ENCODE measurements at places on chromosomes 7 and 10.

GRCh38 chr10:102066399-102067088 is 1.4 kb downstream of the HPS6 start:
- DNase-seq: no peak

DNA sequence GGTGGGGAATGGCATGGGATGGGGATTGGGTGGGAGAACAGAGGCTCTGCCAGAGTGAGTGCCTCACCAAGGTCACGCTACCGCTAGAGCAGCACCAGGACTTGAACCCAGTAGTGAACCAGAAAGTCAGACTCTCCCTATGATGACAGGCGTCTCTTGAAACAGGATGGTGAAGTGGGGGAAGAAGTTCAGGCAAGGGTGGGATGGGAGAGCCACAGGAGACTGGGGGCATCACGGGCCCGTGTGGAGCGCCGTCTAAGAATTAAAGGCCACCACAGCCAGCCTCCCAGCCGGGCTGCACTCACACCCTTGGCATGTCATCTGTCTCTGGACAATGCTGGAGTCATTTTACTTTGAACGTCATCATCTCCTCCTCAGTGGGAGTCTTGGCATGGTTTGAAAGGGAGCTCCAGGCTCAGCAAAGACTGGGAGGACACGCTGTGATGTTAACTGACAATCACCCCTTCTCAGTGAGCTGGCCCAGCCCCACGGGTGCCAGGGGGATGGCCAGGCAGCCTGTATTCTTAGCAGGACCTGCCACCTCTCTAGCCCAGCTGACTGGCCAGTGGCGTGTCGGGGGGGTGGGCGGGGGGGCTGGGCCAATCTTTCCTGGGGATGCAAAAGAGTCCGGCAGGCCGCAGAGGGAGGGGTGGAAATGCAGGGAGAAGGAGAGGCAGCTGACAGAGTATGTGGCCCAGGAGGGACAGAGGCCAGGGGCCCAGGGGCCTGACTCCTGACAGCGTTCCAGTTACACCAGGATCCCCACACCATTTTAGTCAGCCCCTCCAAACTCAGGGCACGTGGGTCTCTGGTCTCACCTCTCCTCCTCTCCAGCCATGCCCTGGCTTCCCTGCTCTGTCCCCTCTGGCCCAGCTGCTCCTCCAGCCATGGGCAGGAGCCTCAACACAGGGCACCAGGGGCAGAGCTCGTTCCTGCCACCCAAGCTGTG is 96.2 kb downstream of the VOPP1 start:
- DNase-seq: no peak

- DNase-seq: no peak
Observed at GRCh38 chr10:125768219-125768855, 7.3 kb downstream of the MMP21 start.

- DNase-seq: no peak
Observed at GRCh38 chr7:40733578-40733977, 598.8 kb downstream of the SUGCT start.

- no peak for DNase-seq
Observed at GRCh38 chr10:130339091-130339490, 202.9 kb downstream of the GLRX3 start.

DNA sequence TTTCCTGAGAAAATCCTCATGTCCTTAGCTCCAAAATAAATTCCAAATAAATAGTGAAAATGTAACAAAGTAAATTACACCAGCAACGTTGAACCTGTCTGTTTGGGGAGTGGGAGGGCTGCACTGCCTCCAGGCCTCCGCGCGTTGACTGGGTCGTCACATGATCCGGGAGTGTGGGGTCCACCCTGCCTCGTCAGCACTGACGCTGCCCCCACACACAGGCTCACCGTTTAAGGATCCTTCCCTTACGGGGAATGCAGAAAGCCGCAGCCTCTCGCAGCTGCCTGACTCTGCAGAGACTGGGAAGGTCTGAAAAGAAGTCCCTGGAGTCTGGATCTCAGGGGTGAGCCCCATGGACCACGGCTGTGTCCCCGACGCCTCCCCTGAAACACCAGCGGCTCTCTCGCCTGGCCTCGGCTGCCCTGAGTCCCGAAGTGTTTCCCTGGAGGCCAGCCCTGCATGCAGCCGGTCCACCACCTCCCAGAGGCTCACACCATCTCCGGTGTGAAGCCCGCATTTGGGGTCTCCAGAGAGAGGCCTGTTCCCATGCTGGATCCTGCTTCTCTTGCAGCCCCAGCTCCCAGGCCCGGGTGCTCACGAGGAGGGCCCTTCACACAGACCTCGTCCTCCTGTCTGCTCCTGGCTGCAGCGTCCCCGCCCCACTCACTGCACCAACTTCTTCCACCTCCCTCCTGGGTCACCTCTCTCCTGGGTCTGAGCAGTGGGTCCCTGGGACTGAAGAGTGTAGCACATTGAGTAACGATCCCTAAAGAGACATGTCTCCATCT is 49.5 kb upstream of the ADGRA1 start:
- DNase-seq: no peak
